ENCODE measurements at places on chromosomes 3 and 15.

DNA sequence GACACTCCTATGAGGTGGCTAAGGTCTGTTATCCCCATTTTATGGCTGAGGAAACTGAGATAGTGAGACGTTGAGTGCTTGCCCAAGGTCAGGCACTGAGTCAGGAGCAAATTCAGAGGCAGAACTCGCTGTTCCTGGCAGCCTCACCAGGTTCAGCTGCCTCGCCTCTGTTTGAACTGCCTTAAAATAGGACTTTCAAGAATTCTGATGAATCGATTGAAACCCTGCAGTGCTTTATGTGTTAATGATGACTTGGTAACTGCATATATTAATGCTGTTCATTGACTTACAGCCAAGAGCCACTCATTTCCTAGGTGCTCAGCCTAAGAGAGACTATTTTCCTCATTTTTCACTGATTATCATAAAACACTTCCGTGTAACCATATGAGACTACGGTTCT lies 79.5 kb upstream of the BHLHE40 start:
- no peak for DNase-seq

DNA sequence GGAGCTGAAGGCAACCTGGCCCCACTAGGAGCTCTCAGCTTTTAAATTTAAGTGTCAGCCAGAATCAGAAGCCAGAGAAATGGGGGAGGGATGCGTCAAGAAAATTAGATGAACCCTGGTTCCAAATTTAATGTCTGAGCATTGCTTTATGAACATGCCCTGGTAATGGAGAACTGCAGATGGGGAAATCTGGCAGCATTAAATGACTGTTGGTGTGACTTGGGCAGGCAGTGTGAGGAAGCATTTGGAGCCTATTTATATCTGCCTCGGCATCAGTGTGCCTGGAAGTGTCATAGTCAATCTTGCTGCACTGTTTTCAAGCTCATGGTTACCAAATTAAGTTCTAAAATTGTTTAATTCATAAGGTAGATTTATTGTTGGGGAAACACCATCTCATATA lies 29.0 kb downstream of the NME9 start:
- DNase-seq: no peak

- DNase-seq: peak; percentile 93
Observed at GRCh38 chr3:124985349-124985748, 50.8 kb upstream of the MUC13 start.

DNA sequence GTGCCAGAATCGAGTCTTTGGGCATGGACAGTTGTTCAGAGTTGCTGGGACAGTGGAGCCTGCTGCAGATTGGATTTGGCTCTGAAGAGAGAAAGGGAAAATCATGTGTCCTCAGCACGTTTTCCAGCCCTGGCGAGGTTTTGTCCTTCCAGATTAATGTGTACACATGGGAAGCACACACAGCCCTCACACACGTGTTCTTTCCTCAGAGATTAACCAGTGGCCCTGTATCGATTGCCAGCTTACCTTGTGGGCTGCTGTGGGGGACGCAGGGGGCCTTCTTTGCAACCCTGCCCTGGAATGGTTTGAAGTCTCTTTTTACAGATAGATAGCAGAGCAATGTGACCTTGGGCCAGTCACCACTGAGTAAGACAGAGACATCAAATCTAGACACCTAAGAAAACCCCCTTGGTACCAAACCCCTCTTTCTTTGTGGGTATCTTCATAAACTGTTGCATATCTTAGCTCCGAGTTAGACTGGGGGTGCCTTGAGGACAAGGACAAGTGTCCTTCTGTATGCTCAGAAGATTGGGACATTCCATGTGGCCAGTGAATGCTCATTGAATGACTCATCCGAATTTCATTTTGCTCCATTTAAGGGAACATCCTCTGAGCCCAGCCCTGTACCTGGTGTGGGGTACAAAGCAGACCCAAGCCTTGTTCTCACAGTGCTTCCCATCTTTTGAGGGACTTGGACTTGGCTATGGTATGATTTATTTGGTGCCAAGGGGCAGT lies 48.0 kb downstream of the SMAD6 start:
- peak; percentile 42 for DNase-seq

- no peak for DNase-seq
Observed at GRCh38 chr15:48712546-48712945, 67.0 kb upstream of the FBN1 start.

GRCh38 chr15:98433856-98434255 lies 214.5 kb upstream of the IGF1R start:
- no peak for DNase-seq

- DNase-seq: peak; percentile 24
Observed at GRCh38 chr3:115697263-115698053, 74.1 kb downstream of the GAP43 start.

- DNase-seq: no peak
Observed at GRCh38 chr3:182570946-182571594, 222.2 kb upstream of the ATP11B start.

GRCh38 chr3:74003734-74004133 lies 379.0 kb upstream of the PDZRN3 start:
- DNase-seq: no peak

DNA sequence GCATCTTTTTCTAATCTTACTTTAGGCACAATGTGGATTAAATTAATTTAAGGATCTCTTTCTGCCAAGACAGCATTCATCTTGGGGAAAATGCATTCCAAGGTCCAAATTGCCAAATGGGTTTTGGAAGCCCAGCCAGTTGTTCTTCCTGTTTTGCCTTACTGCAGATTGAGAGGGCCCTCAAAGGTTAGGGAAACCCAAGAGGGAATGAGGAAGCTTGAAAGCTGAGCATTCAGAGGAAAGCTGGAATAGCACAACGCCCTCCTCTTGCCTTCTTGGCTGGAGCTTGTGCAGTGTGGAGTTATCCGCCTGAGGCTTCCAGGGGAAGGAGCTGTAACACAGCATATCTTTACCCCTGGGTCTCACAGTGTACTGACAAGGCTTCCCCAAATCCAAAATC lies 18.2 kb upstream of the SACM1L start:
- peak; percentile 51 for DNase-seq

DNA sequence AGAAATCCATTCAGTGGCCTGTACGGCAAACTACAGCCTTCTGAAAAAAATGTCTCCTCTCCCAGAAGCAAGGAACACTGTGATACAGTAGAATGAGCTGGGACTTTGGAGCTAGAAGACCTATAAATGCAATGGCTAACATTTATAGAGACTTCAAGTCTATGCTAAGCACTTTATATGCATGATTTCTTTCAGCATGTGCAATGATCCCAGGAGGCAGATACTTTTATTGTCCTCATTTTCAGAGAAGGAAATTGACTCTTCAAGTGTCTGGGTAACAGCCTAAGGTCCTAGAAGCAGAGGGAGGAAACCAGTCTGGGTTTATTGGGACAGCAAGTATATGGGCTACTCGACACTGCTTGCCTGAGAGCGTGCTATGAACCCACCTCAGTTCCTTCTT lies 140.9 kb downstream of the ALDH1A2 start:
- DNase-seq: no peak

DNA sequence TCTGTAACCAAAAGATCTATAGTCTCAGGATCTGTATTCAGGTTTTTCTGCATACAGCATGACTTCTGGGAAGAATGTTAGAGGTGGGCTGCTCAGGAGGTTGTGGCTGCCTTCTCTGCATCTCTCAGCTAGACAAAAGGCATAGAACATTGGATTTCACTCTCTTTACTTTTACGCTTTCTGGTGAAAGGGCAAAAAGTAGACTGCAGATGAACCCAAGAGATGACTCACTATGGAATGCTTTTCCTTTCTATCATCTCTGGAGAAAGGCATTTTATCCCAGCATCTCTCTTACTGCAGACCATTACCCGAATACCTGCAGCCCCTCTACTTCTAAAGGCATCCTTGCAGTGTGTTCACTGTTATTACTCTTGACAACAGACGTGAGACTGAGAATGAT lies 222.2 kb downstream of the WNT5A start:
- DNase-seq: peak; percentile 48

- DNase-seq: no peak
Observed at GRCh38 chr15:81047928-81048327, 47.2 kb downstream of the TLNRD1 start.

DNA sequence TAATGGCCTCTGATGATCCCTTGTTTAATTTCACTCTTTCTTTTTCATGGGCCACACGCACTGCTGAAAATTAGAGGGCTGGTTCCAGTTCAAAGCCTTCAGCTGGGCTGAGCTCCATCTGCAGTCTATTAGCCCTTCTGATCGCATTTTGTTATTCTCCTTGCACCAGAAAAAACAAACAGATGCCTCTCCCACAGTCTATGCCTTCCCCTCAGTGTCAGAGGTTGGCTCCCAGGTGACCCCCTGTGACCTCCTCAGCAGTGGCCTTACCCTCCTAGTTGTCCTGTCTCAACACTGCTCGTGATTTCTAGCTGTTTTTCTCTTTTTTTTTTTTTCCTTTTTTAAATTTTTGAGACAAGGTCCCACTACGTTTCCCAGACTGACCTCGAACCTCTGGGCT lies 77.1 kb upstream of the PRTG start:
- no peak for DNase-seq

GRCh38 chr3:115102046-115102445 lies 45.0 kb downstream of the ZBTB20 start:
- no peak for DNase-seq

GRCh38 chr3:151686257-151686656 lies 47.5 kb upstream of the AADACL2 start:
- no peak for DNase-seq

DNA sequence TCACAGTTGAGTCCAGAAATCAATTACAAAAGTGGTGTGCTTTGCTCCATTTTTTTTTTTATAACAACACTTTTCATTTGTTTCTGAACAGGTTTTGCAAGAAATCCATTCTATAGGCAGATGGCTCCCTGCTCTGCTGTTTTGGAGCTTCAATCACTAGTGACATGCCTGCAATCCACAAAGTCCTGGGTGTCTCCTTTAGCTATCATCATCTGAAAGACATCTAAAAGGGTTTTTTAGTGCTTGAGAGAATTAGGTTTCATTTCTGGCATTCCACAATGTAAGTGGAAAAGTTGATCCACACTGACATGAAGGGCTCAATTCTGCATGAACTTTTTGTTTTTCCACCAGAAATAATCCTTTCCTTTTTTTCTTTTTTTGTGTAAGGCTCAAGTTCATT lies 24.0 kb upstream of the MEIS2 start:
- DNase-seq: no peak

GRCh38 chr3:128145279-128145678 lies 8.0 kb upstream of the EEFSEC start:
- no peak for DNase-seq

- peak; percentile 43 for DNase-seq
Observed at GRCh38 chr3:150391161-150391560, 16.9 kb upstream of the TSC22D2 start.

DNA sequence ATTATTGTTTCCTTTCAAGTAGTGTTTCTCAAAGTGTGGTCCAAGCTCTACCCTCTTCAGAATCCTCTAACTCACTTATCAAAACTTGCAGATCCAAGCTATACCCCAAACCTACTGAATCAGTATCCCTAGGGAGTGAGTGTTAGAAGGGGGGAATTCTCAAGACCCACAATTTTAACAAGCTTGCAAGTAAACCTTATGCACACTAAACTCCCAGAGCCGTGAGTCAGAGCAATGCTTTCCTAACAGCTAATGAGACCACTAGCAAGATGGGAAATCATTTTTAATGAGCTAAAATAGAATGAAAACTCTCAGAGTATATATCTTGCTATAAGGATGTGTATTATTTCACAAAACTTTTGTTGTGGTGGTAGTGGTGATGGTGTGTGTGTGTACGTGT lies 41.1 kb upstream of the SRGAP3 start:
- DNase-seq: no peak

- no peak for DNase-seq
Observed at GRCh38 chr3:63538919-63539318, 113.6 kb upstream of the SNTN start.

DNA sequence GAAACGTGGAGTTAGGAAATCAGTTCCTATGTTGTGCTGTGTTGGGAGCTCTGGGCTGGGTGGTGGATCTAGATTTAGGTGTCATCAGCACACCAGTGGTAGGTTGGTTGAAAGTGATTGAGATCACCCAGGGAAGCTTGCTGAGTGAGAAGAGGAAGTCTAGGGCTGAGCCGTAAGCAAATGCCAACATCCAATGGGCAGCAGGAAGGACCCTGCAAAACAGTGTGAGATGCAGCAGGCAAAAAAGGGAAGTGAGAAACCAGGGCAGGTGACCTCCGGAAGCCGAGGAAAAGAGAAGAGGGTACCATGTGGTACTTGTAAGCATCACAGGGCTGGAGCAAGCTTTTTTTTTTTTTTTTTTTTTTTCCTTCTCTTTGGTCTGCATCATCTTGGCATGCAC lies 15.9 kb upstream of the COPG1 start:
- DNase-seq: no peak

DNA sequence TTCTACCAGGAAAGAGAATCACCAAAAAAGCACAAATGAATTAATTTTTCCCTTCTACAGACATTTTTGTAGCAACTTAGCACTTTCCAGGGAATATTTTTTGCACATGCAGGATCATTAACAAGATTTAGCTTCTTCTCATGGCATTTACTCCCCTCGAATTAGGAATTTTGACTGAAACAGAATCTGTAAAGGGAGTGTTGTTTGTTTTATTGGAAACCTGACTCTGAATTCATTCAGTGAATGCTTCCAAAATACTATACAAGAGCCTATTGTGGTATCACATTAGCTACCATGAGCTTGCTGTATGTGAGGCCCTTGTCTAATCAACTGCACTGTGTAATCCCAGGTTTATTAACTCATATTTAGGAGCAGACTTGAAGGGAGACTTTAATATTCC lies 130.4 kb upstream of the ATP10A start:
- no peak for DNase-seq
